Activated naive CD8-positive, alpha-beta T cell treated with anti-CD3 and anti-CD28 coated beads, Interleukin-2, amount 50 U/mL, for 24 hours (primary cell): ENCODE measurements at places on chromosomes 2 and 18.
A peak's percentile ranks its signal among the peaks of the same experiment; 100 is the strongest.

DNA sequence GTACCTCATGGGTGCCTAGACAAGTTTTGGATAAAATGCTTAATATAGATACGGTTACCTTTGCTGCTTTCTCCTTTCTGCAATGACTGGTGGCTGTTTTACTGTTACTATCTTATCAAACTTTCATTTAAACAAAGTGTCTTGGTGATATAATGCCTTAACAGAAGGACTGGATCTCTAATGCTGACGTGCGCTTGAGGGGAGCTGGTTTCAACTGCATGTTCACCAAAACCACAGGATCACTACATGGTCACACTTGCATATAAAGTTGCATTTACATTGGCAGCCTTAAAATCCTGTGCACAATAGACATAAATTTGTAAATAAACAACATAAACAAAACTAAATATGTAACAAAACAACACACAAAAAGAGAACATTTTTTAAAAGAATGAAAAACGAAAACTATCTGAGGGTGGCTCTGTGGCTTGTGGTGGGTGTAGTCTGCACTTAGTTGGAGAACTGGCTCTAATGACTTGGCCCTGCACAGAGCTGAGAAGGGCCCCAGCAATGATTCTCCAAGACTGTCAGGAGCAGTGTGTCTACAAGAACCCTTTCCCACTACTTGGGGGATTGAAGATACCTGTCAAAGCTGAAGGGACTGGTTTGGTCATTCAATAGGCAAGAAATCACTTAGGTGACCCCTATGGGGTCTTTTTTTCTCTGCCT, 135.5 kb downstream of the UXS1 start:
- peak; percentile 28 for DNase-seq

- no peak for DNase-seq
Measured at GRCh38 chr2:176280867-176281658, 11.8 kb downstream of the MTX2 start.

DNA sequence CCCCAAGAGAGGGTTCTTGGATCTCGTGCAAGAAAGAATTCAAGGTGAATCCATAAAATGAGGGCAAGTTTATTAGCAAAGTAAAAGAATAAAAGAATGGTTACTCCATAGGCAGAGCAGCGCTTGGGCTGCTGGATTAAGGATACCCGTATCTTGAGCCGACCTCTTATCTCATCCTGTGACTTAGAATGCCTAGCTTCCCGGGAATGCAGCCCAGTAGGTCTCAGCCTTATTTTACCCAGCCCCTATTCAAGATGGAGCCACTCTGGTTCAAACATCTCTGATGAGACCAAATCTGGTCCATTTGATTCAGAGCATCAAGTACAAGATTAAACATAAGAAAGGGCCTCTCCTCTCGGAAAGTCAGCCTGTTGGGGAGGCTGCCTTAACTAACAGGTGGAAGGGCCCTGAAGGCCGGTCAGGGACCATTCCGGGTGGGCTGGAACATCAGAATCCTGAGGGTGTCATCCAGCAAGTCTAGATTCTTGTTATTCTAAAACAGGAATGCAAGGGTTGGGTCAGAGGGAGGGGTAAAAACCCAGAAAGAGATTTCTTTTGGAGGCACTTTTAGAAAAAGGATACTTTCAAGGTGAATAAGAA, 5.8 kb downstream of the PSD4 start:
- DNase-seq: no peak

DNA sequence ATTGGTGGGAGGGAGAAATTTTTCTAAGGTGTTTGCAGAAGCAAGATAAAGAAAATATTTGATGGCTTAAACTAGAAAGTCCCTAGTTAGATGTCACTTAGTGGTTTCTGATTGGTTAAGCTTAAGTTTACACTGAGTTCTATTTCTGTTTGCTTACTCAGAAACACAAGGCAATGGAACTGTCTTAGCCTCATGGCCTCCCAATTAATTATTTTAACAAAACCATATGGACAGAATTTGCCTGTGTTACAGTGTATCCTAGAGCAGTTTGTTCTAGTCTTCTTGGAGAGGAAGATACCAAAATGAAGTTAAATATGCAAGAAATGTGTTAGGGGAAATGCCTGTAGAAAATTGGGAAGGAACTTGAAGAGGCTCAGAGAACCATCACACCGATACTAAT, 4.6 kb upstream of the IMPACT start:
- no peak for DNase-seq

GRCh38 chr2:20614201-20615067, 36.5 kb downstream of the HS1BP3 start:
- DNase-seq: no peak

DNA sequence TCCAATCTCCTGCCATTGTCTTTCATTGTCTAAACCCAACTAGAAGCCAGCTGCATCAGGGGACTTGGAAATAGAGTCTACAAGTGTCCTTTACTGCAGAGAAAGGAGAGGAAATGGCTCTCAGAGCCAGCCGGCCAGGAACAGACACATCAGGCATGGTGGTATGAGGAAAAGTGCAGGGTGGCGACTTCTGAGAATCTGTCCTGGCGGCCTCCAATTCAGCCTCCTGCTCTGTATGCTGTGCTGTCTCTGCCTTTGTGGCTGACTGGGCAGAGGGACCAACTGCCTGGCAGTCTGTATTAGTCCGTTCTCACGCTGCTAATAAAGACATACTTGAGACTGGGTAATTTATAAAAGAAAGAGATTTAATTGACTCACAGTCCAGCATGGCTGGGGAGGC, 36.8 kb upstream of the AQP4 start:
- no peak for DNase-seq

DNA sequence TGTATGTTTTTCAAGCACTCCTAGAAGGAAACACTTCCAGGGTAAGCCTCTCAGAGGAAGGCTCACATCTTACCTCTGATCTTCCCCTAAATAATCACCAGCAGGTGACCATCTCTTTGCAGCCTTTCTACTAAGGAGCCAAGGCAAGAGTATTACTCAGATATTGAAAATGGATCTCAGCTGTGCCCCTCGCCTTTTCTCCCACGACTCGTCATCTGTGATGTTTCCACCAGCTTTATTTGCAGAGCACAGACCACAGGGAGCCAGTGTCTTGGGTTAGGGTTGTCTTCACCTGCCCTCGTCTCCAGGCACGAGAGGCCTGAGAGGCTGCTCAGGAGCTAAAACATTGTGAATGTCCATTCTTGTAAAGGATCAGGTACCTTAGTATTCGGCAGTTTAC, 16.9 kb upstream of the SCLY start:
- no peak for DNase-seq

DNA sequence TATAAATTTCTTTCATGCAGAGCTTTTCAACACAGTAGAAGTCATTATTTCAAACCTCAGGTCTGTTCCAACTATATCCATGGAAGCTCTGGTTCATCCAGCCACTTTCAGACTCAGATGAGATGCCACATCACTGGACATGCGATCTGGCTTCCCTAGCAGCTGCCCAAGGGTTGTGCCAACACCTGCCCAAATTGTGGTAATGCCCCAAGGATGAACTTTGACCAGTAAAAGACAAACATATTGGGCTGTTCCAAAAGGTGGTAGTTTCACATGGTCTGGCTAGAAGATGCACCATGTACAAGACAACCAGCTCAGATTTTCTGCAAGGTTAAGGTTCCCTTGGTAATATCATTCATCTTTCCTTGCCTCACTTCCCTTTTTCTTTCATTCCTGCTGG, 101.9 kb downstream of the THADA start:
- DNase-seq: no peak

DNA sequence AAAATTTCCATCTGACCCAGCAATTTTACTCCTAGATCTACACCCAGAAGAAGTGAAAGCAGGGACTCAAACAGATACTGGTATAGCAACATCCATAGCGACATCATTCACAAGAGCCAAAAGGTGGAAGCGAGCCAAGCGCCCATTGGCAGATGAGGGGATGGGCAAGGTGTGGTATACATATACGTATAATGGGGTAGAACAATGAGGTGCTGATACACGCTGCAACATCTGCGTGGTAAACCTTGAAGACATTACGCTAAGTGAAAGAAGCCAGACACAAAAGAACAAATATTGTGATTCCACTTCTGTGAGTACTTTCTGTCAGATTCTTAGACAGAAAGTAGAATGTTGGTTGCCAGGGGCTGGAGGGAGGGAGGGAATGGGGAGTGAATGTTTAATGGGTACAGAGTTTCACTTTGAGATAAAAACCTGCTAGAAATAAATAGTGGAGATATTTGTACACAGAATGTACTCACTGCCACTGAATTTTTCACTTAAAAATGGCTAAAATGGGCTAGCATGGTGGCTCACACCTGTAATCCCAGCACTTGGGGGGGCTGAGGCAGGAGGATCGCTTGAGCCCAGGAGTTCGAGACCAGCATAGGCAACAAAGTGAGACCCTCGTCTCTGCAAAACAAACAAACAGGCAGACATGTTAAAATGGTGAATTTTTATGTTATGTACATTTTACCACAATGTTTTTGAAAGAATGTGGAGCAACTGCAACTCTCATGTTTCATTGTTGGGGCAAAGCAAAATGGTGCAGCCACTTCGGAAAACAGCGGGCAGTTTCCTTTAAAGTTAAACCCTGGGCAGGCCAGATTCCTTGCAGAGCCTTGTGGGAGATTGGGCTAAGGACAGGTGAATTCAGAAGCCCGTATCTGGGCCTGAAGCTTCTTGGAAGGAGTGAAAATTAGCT, 103.4 kb upstream of the MYCN start:
- no peak for DNase-seq

DNA sequence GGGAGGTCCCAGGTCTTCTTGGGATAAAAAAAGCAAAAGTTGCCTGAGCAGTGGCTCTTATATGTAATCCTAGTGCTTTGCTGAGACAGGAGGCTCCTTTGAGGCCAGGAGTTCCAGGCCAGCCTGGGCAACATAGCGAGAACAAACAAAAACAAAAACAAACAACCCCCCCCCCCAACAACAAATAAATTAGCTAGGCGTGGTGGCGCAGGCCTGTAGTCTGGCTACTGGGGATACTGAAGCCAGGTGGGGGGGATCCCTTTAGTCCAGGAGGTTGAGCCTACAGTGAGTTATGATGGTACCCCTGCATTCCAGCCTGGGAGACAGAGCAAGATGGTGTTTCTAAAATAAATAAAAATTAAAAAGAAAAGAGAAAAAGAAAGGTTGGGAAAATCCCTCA, 5.4 kb downstream of the GAREM2 start:
- no peak for DNase-seq

DNA sequence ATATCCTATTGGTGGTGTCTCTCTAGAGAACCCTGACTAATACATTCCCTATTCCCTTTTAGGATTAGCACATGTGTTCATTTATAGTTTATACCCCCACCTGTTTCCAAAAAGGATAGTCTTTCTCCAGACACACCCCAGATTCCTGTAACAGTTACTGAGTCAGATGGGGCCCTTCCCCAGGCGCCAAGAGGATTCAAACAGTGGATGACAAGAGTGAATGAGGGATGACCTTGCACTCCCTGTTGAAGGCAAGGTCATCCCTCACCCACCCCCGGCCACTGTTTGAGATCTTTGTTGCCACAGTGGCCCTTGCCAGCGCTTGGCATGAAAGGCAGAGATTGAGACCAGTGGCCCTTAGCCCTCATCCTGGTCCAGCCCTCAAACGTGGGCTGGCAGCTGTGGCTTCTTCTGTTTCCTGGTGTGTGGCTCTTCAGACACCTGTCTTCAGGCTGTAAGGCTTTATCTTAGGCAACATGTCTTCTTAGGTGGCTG, 15.3 kb upstream of the REEP1 start:
- DNase-seq: no peak

- DNase-seq: no peak
Measured at GRCh38 chr2:99819766-99820165, 322.6 kb downstream of the AFF3 start.

DNA sequence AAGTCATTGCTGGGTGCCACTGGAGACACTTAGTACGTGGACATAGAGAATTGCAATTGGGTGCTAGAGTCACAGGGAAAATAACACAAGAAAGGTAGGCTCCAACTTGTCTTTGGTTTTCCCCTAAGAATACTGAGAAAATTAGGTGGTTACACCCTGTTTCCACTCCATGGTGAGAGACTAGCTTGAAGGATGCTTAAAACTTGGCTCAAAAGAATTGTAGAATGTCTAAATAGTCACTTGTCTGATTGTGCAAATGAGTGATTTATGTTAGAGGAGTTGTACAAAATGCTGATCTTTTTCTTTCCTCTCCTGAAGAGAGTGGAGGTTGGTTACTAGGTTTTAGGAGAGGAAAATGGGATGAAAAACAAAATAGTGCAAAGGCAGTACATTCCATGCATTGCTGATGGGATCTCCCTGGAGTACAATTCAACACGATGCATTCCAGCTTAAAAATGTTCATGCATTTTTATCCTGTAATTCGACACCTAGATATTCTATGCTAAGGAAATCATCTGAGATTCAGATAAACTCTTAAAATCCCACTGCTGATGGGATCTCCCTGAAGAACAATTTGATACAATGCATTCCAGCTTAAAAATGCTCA, 2.2 kb upstream of the SERPINB12 start:
- no peak for DNase-seq

- peak; percentile 80 for DNase-seq
Measured at GRCh38 chr2:204145263-204145751, 208.7 kb downstream of the ICOS start.

DNA sequence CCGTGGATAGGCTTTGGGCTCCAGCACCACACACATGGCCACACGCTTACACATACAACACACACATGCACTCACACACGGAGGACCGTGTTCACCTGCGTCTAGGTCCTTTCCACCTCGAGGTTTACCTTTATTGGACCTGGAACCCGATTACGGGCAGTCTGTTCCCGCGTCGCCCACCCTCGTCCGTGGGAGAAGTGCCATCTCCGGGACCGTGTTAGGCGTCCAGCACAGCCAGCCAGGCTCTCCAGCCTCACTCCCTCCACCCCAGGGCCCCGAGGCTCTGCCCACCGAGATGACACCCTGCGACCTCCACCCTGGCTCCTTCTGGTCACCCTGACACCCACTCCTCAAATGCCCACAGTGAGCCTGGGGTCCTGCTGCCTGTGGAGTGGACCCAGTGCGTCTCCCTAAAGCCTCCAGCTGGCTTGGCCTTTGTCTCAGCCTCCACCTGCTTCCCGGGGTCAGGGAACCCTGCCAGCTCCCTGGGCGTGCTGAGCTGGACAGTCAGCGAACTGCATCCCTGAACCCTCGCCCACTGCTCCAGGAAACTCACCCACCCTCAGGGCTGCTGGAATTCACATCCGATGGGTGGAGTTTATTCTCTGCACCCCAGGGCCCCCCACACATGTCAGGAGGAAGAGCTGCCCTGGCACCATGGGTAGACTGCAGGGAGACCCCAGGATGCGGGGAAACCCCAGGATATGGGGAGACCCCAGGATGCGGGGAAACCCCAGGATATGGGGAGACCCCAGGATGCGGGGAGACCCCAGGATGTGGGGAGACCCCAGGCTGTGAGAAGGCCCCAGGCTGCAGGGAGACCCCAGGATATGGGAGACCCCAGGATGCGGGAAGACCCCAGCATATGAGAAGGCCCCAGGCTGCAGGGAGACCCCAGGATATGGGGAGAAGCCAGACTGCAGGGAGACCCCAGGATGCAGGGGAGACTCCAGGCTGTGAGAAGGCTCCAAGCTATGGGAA, 33.0 kb downstream of the ADI1 start:
- DNase-seq: no peak

- DNase-seq: no peak
Measured at GRCh38 chr2:160507046-160507407, 13.4 kb upstream of the RBMS1 start.
